CD4-positive, alpha-beta memory T cell (primary cell): ENCODE measurements at places on chromosomes 5 and 9.

DNA sequence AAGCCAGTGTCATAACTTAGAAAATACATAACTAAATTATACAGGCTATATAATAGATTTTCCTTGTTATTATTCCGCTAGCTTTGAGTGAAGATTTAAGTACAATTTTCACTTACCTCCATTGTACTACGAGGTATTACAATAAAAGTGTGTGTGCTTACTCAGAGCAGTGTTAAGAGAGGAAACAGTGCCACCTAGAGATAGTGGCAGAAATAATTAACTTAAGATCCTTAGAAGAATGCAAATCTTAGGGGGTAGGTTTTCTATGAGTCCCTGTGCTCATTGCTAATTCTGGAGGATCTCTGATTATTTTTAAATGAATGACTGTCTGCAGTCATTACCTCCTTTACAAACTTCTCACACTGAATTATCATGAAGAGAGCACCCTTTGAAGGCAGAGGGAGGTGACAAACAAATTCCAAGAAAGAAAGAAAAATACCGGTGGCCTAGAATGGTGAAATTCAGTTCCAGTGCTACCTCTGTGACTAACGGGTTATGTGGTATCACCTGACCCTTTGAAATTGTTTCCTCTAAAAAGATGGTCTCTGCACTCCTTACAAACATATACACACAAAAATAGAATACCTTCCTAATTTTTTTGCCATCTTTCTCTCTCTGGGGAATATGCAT is 379.8 kb downstream of the TRIM36 start:
- DNase-seq, result no peak
- no peak overlapping the region for H3K27ac ChIP-seq
- no peak overlapping the region for H3K4me3 ChIP-seq
- H3K36me3 ChIP-seq, result no peaks in the 10 kb centered on the region
- H3K27me3 ChIP-seq, result no peaks in the 10 kb centered on the region

- no peaks in the 10 kb centered on the region for H3K27me3 ChIP-seq
- no peaks in the 10 kb centered on the region for H3K36me3 ChIP-seq
- no peak overlapping the region for H3K4me3 ChIP-seq
- DNase-seq, result no peak
- H3K27ac ChIP-seq, result no peak overlapping the region
These were observed 299.3 kb downstream of the DIRAS2 start for GRCh38 chr9:90343366-90343765.

GRCh38 chr5:72071906-72072305 is 35.4 kb upstream of the MAP1B start:
- no peaks in the 10 kb centered on the region for H3K27me3 ChIP-seq
- H3K27ac ChIP-seq, result no peak overlapping the region
- no peak overlapping the region for H3K4me3 ChIP-seq
- DNase-seq, result no peak

DNA sequence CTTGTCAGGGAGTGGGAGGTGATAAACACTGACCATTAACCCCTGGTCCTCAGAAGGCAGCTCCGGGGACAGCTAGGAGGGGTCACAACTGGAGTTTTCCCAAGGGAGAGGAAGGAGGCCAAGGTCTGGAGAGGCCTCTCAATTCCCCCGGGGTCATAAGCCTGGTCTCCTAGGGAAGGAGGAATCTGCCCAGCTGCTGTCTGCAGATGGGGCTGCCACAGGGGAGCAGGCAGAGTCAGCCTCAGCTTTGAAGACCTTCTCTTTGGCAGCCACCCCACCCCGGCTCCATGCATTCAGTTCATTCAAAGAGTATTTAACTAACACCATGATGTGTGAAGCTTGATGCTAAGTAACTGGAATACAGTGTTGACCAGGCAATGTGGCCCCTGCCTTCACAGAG is 74.6 kb upstream of the HSPA9 start:
- H3K27me3 ChIP-seq, result peaks cover 60% of the 10 kb centered on the region
- no peak overlapping the region for H3K4me3 ChIP-seq
- H3K4me1 ChIP-seq, result peaks cover 17% of the 10 kb centered on the region
- DNase-seq, result no peak
- H3K27ac ChIP-seq, result no peak overlapping the region
- no peaks in the 10 kb centered on the region for H3K36me3 ChIP-seq

DNA sequence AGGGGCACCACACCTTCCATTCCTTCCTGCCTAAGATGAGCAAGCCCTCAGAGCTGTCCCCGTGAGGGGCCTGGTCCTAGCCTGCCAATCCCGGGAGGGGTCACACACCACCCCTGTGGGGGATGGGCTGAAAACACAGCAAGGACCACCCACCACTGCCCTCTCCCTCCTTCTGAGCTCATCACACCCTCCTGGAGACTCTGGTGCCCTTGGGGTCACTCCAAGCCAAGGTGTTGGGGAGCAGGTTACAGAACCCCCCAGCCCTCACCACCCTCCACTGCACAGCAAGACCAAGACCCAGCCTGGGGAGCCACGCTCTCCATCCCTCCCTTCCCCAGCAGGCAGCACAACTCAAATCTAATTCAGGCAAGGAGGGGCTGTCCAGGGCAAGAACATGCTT is 60.5 kb upstream of the PPP1R26 start:
- DNase-seq, result no peak
- H3K27ac ChIP-seq, result no peak overlapping the region
- H3K4me1 ChIP-seq, result no peaks in the 10 kb centered on the region
- H3K4me3 ChIP-seq, result no peak overlapping the region
- no peaks in the 10 kb centered on the region for H3K36me3 ChIP-seq

DNA sequence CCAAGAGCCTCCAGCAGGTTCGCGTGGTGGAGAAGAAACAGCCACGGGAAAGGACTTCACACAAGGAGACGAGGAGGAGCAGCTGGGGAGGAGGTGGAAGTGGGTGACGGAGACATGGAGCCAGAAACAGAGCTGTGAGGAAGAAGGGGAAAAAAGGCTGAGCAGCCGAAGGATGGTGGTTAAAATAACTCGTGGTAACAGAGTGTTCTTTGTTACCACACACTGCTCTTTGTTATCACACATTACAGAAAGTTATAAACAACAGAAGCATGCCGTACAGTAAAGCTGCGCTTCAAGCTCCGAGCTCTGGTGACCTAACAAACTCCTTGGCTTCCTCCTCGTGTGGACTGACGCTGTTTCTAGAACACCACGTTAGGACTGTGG is 215.4 kb downstream of the GLIS3 start:
- no peaks in the 10 kb centered on the region for H3K36me3 ChIP-seq
- no peak overlapping the region for H3K4me3 ChIP-seq
- H3K27ac ChIP-seq, result no peak overlapping the region
- no peaks in the 10 kb centered on the region for H3K4me1 ChIP-seq
- no peak for DNase-seq

DNA sequence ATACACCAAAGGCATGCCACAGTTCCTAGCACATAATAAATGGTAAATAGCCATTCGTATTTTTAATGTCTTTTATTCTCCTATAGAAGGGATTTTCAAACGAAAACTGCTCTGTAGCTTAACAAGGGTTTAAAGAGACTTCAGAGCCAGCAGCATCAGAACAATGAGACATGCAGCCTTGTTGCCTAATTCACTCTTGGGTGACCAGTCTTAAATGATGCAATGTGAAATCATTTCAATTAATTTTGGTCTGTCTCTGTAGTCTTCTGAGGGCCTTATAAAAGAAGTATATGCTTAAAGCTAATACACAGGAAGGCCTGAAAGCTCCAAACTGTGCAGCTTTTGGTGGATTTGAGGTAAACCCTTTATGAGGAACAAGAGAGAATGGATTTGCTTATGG is 888.8 kb upstream of the WWC1 start:
- no peak overlapping the region for H3K27ac ChIP-seq
- H3K4me3 ChIP-seq, result no peak overlapping the region
- no peak for DNase-seq
- H3K36me3 ChIP-seq, result no peaks in the 10 kb centered on the region

GRCh38 chr9:128233817-128234406 is 30.7 kb downstream of the DNM1 start:
- no peaks in the 10 kb centered on the region for H3K27me3 ChIP-seq
- no peaks in the 10 kb centered on the region for H3K4me1 ChIP-seq
- no peak for DNase-seq
- H3K36me3 ChIP-seq, result no peaks in the 10 kb centered on the region
- no peak overlapping the region for H3K4me3 ChIP-seq

- H3K4me1 ChIP-seq, result no peaks in the 10 kb centered on the region
- no peak overlapping the region for H3K4me3 ChIP-seq
- no peak for DNase-seq
- no peak overlapping the region for H3K27ac ChIP-seq
- H3K36me3 ChIP-seq, result no peaks in the 10 kb centered on the region
These were observed 39.0 kb upstream of the OSMR start for GRCh38 chr5:38806775-38807258.

DNA sequence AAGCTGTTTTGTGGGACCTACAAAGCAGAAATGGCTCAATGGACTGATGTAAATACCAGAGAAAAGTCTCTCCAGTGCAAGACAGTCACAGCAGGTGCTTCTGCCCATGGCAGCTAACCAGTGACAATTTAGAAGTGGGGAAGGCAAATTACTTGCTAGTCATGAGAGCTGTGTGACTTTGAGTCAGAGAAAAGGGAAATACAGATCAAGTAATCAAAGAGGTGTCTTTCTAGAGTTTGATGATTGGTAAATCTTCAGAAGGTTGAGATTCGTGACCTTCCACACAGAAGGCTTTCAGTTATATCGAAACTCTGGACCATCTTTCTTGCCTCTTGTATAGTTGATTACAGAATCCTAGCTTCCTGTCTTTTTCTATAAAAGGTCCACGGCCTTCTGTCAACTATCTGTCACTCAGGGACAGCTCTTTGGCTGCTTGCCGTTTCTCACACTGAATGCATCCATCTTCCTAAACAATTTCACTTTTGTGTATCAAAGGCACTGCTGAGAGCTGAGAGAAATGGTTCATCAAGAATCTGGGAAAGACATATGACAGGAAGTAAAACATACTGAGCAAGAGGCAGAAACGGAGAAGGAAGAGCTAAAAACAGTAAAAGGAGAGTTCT is 993.9 kb upstream of the ACO1 start:
- no peak for DNase-seq
- no peaks in the 10 kb centered on the region for H3K36me3 ChIP-seq
- H3K27me3 ChIP-seq, result no peaks in the 10 kb centered on the region

- peaks cover 8% of the 10 kb centered on the region for H3K4me1 ChIP-seq
- no peak overlapping the region for H3K27ac ChIP-seq
- no peaks in the 10 kb centered on the region for H3K36me3 ChIP-seq
- H3K4me3 ChIP-seq, result no peak overlapping the region
These were observed 294.5 kb downstream of the ARHGAP26 start for GRCh38 chr5:143064676-143065075.

- no peaks in the 10 kb centered on the region for H3K27me3 ChIP-seq
- DNase-seq, result peak; percentile 36
- no peak overlapping the region for H3K27ac ChIP-seq
- H3K4me1 ChIP-seq, result peaks cover 65% of the 10 kb centered on the region
- no peak overlapping the region for H3K4me3 ChIP-seq
These were observed 43.2 kb downstream of the KIAA0825 start for GRCh38 chr5:94575196-94575595.

- DNase-seq, result no peak
- no peaks in the 10 kb centered on the region for H3K4me1 ChIP-seq
- no peaks in the 10 kb centered on the region for H3K27me3 ChIP-seq
- no peak overlapping the region for H3K4me3 ChIP-seq
- H3K27ac ChIP-seq, result no peak overlapping the region
- H3K36me3 ChIP-seq, result no peaks in the 10 kb centered on the region
These were observed 174.6 kb upstream of the PANK3 start for GRCh38 chr5:168753691-168754254.

DNA sequence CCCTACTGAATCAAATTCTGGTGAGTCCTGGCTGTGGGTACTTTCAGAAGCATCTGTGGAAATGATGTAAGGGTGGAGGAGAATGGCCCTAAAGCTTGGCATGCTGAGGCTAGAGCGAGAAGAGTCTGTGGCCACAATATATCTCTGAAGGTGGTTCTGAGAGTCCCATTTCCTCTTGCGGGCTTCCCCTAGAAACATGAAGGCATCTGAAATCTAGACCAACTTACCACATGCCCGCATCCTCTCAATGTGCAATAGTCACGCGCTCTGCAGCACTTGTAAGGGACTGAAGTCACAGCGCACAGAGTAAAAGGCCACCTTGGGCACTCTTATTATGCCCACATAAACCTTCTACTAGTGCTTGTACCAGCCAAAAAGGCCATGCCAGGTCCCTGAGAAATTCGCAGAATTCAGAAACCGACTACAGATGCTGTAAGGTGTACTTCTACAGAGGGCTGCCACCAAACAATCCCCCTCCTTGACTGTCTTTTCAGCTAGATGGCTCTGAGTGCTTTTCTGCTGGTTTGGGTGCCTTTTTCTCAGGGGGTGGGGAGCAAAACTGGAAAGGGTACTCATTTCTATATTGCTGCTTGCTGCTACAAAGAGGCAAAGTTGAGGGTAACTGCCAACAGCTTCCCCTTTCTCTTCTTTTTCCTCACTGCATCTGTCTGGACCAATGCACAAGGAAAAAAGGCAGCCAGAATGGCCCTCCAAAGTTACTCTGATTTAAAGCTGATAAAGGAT is 107.3 kb downstream of the ZDHHC21 start:
- peaks cover 9% of the 10 kb centered on the region for H3K4me1 ChIP-seq
- no peak overlapping the region for H3K27ac ChIP-seq
- DNase-seq, result peak; percentile 22

GRCh38 chr9:95962936-95963335 is 87.4 kb downstream of the ERCC6L2 start:
- no peaks in the 10 kb centered on the region for H3K27me3 ChIP-seq

DNA sequence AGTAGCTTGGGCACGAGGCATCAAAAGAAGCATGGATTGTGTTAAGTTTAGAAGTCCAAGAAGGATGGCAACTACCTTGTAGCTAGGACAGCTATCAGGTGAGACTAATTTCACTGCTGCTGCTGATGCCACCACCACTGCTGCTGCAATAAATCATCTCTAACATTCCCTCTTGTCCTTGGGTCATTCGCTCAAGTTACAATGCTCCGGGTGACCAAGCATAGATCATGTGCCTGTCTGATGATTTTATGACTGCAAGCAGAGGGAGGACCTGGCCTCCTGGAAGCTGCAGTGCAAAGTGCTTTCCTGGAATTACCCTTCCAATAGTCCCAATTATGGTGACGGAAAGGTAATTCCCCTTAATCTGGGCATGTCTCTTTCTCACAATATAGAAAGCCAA is 334.4 kb downstream of the PRELID2 start:
- DNase-seq, result no peak
- no peak overlapping the region for H3K4me3 ChIP-seq
- no peaks in the 10 kb centered on the region for H3K4me1 ChIP-seq
- H3K27ac ChIP-seq, result no peak overlapping the region
- H3K36me3 ChIP-seq, result no peaks in the 10 kb centered on the region

DNA sequence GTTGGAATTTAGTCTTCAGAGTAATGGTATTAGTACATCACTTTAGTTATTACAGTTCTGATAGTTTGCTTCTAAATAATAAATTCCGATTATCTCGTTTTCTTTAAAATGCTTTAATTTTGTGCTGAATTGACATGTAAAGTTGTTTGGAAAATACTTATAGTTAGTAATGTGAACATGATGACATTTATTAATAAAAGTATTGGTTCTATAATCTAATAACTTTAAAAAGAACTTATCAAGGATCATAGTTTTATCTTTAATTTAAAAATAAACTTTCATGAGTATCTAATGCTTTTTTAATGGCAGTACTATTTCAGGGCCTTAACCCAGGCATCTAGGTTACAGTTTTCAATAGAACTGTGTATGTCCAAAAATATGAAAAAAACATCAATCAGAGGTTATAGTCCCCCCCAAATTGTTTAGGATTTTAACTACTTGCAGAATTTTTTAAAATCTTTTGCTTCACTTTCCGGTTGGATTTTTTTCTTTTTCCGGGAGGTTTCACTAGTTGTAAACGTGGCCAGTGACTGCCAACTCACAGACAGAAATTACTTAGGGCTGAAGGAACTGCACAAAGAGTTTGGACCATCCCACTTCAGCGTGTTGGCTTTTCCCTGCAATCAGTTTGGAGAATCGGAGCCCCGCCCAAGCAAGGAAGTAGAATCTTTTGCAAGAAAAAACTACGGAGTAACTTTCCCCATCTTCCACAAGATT is 680 bp downstream of the GPX8 start:
- no peak overlapping the region for H3K4me3 ChIP-seq
- no peaks in the 10 kb centered on the region for H3K27me3 ChIP-seq
- no peaks in the 10 kb centered on the region for H3K36me3 ChIP-seq
- no peaks in the 10 kb centered on the region for H3K4me1 ChIP-seq
- no peak overlapping the region for H3K27ac ChIP-seq
